Right lung (tissue), 10 donors: ENCODE measurements at places on chromosomes 5 and 9. TPM values are rescaled to one million over a fixed set of nuclear protein-coding genes. Genes with fewer than 3 reads are reported as not detected.
A peak's percentile ranks its signal among the peaks of the same experiment; 100 is the strongest.

GRIA1 gene
- polyA plus RNA-seq = 13.1 TPM

SLC34A1 gene
- polyA plus RNA-seq = not detected

APBA1 gene
- 11.8 TPM for polyA plus RNA-seq

SPARC gene
- polyA plus RNA-seq = 2,081 TPM

SPATA31D3 gene
- polyA plus RNA-seq = not detected

TLR4 gene
- 12.1 TPM for polyA plus RNA-seq

IQGAP2 gene
- 15.4 TPM for polyA plus RNA-seq

IFNB1 gene
- not detected for polyA plus RNA-seq

C6 gene
- polyA plus RNA-seq = 0.95 TPM

GRCh38 chr9:121972501-121972981, 120.6 kb downstream of the TTLL11 start:
- DNase-seq = no peak

DNA sequence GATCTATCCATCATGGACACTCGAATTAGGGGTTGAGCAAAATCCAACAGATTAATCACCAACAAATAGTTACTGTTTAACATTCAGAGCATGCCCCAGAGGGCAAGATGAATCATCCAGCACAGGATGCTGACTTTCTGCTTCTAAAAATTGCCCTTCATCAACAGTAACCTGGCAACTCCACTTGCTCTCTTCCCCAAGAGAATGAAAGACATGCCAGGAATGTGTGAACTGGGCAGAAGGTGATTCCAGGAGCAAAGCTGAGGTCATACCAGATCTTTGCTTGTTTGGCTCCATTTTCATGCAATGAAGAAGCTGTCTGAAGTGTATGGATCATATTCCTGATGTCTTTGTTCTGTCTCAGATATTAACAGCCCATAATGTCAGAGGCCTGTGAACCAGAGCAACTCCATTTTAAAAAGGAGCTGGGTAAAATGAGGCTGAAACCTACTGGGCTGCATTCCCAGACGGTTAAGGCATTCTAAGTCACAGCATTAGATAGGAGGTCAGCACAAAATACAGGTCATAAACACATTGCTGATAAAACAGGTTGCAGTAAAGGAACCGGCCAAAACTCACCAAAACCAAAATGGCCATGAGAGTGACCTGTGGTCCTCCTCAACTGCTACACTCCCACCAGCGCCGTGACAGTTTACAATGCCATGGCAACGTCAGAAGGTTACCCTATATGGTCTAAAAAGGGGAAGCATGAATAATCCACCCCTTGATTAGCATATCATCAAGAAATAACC, 2.5 kb upstream of the ZNF367 start:
- DNase-seq = no peak

DNA sequence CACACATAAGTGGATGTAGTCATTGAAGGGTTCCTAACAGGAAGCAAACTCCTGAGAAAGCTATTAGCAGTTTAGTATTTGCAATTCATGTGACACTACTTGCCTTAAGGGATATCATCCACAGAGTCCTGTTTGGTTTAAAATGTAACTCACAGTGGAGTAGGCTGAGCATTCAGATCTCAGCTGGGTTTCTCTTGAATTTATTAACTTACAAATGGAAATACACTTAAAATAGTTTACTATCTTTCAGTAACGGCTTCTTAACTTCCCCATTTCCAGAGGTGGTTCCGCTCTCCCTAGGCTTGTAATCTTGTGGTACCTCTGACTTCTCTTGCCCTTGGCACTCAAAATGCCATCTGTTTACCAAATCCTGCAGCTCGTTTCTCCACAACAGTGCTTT, 660.7 kb upstream of the ADAMTS16 start:
- DNase-seq = no peak

DNA sequence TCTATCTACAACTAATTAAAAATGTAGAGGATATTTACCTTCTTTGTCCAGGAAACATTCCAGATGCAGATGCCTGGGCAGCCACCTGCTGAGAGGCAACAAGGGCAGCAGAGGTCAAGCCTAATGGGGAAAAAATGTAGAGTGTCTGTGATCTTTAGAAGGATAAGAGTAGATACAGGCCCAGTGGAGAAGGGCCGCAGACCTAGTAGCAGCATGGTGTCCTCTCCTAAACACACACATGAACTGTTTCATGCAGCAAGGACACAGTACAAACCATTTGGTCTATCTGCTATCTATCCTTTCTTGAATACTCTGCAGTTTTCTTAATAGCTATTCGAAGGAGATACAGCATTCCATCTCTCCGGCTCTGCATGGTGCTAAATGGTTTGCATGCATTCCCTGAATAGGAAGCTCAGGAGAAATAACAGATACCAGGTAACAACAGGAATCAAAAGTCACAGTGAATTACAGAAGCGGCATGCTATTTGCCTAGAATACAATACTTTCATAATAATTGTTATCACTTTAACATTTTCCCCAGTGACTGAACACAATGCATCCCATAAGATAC, 107.3 kb downstream of the ZNF608 start:
- DNase-seq = no peak

DNA sequence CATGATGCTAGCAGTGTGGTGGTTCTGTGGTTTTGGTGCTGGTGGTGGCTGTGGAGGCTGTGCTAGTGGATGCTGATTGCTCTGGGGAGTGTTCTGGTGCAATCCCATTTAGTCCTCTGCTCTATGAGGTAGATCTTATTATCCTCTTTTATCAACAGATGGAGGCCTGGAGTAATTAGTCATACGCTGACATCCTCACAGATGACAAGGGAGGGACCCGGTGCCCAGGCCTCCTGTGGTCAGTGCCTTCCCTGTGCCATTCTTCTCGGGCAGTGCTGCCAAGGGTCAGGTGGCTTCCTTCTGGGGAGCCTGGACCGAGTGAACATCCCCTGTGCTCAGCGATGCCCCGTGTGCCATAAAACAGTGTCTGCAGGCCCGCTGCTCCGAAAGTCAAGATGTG, 74.5 kb downstream of the COL5A1 start:
- no peak for DNase-seq

- no peak for DNase-seq
Measured at GRCh38 chr9:3887221-3887653, 361.4 kb upstream of the RFX3 start.

DNA sequence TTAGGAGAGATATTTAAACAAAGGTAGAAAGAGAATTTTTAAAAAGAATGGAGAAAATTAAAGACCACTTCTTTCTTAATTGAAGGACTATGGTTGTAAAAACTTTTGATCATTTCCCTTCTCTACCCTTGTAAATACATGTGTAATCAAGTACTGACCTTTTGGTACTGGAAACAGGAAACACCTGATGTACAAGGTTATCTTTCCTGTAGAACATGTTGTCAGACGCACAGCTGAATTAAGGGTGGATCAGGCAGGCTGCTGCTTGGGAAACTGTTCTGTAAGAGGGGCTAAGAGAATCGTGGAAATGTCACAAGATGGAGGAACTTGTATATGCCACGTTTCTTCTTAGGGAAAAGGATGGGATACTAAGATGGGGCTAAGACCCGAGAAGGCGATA, 341.6 kb downstream of the ZNF608 start:
- DNase-seq = no peak

GRCh38 chr9:17906841-17907778, 328.2 kb downstream of the SH3GL2 start:
- peak; percentile 17 for DNase-seq

- no peak for DNase-seq
Measured at GRCh38 chr9:86598411-86599239, 244.4 kb upstream of the TUT7 start.

- DNase-seq = no peak
Measured at GRCh38 chr5:851553-851952, 767 bp upstream of the ZDHHC11 start.

DNA sequence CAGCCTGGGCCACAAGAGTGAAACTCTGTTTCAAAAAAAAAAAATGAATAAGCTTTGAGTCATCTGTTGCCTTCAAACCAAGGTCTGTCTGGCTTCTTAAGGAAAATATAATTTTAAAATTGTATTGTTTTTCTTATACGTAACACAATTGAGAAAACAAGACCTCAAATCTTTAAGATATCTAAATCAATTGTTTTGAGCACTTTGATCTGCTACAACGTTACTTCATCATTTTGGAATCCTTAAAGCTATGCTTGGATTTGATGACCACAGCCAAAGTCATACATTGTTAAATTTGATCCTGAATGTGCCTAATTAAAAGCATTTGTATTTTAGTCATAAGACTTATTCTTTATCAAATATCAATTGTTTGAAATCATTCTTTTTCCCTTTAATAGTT, 37.7 kb upstream of the VCAN start:
- no peak for DNase-seq

GRCh38 chr5:66859526-66859925, 263.3 kb downstream of the MAST4 start:
- DNase-seq = no peak

DNA sequence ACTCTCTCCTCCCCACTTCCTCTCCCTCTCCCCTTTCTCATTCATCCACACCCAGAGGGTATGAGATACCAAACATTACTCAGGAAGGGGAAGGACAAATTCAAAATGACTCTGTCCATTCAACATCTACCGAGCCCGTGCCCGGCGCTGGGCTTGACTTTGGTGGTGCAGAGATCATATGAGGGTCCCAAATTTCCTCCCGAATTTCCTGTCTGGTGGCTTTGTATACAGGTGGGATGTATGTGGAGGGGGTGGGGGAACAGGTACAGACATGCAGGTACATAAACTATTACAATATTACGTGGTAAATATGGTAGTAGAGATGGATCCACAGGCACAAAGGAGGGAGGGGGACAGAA, 21.8 kb upstream of the GABRP start:
- DNase-seq = no peak

GRCh38 chr5:109990723-109991359, 301.1 kb downstream of the MAN2A1 start:
- DNase-seq = no peak

GRCh38 chr5:127085371-127085770, 12.1 kb upstream of the C5orf63 start:
- DNase-seq = no peak

DNA sequence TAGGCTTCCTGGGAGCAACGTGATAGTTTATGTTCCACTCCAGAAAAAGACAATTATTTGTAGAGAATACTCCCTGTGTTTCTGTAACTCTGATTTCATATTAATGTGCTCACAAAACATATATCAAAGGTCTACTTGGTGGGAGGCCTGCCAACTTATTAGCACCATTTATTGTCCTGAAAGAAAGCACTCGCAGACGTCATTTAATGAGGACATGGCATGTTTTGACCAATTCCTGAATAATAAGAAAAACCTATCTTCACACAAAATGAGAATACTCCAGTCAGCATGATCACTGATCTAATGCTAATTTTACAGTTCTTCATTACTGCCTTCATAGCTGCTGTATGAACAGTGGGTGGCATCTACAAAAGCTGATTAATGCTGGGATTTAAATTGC, 46.4 kb upstream of the RASEF start:
- no peak for DNase-seq
